Natural killer cell treated with Interleukin-12 subunit alpha and Interleukin-12 subunit beta and Interleukin-15 and Interleukin-18, amount 100 ng/mL, for 72 hours (primary cell): ENCODE measurements at places on chromosomes 11 and 22. TPM values are rescaled to one million over a fixed set of nuclear protein-coding genes. Genes with fewer than 3 reads are reported as not detected.

SYT7 gene
- not detected for total RNA-seq

CYP2D6 gene
- total RNA-seq = 6.1 TPM

TCP11L1 gene
- 23.0 TPM for total RNA-seq

SLC7A4 gene
- not detected for total RNA-seq

BIK gene
- not detected for total RNA-seq

MYO18B gene
- total RNA-seq = 0.43 TPM

YAP1 gene
- total RNA-seq = not detected

ANO3 gene
- total RNA-seq = not detected

APOC3 gene
- total RNA-seq = not detected

APOBEC3B gene
- 0.64 TPM for total RNA-seq

ZP1 gene
- not detected for total RNA-seq
